ENCODE measurements at places on chromosomes 6 and 20.
A peak's percentile ranks its signal among the peaks of the same experiment; 100 is the strongest.

DNA sequence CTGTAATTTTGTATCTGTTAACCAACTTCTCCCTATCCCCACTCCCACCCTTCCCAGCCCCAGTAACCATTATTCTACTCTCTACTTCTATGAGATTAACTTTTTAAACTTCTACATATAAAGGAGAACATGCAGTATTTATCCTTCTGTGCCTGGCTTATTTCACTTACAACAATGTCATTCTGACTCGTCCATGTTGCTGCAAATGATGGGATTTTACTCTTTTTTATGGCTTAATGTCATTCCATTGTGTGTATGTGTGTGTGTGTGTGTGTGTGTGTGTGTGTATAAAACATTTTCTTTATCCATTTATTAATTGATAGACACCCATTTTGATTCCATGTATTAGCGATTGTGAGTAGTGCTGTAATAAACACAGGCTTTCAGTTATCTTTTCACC is 76.1 kb downstream of the COL19A1 start:
- no peak for DNase-seq

DNA sequence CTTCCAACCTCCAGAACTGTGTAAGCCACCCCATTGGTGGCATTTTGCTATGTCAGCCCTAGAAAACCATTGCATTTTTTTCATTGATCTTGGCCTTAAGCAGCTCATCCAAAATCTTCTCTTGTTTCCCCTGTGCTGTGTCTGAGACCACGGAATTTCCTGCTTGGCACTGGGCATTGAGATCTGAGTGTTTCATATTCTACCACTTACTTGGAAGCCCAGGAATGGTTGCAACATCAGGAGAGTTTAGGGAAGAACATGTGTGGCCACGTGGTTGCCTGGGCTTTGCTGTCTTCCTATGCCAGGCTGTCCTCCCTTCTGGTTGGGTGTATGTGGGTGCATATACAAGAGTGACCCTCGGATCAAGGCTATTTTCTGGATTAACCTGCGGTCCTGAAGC is 139.3 kb upstream of the PMEPA1 start:
- DNase-seq = no peak

DNA sequence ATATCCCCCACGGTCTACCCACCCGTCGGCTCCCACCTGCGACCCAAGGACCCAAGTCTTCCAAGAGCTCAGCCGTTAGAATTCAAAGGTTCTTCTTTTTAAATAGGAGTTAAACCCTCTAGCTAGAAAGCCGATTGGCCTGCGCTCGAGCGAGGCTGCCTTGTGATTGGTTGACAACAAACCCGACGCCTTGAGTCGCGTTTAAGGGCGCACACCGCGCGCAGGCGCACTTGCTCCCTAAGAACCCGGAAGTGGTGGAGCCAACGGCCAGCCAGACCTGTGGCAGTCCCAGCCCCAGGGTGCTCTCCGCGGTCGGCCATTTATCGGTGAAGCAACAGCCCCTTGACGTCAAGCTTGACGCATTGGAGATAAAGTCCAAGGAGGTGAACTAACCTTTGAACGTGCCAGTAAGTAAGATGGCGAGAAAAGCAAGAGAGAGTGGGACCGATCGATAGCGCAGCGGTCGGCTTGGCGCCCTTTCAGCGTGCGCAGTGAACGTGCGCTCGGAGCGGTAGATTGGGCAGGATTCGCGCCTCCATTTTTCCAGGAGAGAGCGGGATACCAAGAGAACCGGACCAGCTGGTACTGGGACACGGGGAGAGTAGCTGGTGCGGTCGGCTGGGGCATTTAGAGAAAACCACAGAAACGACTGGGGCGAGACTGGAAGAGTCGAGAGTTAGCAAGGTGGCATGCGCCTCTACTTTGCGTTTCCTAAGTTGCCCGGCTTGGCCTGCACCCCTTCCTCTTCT is at the start of the genes AURKA and CSTF1:
TSS of gene AURKA (minus strand) at position 84 of the 749 bp plus-strand sequence. CDS start 4,018 bp downstream, outside the sequence.
TSS of gene CSTF1 (plus strand) at position 514 of the 749 bp plus-strand sequence. CDS start 2,908 bp downstream, outside the sequence.
- peak; percentile 99 for DNase-seq

GRCh38 chr20:21190869-21191268 is 65.0 kb downstream of the KIZ start:
- DNase-seq = no peak

DNA sequence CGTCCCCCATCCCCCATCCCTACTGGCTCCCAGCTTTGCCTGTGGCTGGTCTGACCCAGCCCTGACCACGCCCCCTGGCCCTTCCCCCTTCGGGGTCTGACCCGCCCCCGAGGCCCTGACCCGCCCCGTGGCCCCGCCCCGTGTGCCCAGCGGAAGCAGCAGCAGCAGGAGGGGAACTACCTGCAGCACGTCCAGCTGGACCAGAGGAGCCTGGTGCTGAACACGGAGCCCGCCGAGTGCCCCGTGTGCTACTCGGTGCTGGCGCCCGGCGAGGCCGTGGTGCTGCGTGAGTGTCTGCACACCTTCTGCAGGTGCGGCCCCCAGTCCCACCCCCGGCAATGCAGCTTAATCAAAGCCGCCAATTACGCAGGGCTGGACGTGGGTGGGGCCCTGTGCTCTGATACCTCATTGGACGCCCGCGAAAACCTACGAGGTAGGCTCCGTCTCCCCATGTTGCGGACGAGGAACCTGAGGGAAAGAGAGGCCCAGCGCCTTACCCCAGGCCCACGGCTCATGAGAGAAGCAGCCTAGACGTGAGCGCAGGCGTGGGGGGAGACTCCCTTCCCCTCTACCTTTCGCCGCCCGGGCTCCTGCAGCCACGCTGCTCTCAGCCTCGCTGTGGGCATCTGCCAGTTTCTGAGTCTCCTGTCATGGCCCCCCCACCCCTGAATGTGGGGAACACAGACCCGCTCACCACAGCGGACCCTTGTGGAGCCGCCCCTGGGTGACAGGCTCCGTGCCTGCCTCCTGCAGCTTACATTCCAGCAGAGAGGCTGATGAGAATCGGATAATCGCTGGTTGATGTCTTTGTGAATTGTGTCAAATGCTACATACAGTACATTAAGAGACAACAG is 12.8 kb downstream of the RBCK1 start:
- no peak for DNase-seq

- no peak for DNase-seq
These were observed 70.5 kb upstream of the HINT3 start for GRCh38 chr6:125886021-125886420.

- DNase-seq = peak; percentile 36
These were observed 180.6 kb downstream of the RPS12 start for GRCh38 chr6:132995009-132995408.

- DNase-seq = no peak
These were observed 88.5 kb downstream of the POPDC3 start for GRCh38 chr6:105091140-105091829.

DNA sequence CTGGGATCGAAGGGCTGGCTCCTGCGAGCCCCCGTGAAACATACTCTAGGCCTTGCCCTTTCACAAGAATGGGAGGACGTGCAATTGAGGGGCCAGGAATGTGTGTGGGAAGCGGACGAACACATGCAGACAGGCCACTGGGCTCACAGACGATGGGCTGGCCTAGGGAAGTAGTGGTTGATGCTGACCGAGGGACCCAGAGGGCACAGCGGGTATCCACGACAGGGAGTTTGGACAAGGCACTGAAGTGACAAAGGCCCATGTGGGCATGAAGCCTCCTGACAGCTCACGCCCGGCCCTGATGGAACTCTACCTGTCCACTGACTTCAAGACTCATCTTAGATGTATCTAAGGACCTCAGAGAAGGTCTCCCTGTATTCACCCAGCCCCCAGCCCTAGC is 52.2 kb downstream of the MYH7B start:
- no peak for DNase-seq

DNA sequence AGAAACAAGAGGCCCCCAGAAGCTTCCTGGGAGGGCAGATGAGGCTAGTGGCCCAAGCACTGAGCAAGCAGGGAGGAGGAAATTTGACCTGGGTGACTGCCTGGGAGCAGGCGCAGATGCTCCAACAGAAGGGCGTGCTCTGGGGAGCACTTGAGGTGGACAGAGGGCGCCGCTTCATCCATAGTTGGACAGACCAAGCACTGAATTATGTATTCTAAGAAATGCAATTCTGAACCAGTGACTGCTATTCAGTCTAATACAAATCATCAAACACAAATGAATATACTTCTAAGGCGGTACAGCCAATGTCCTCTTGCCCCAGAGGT is 28.7 kb upstream of the IRF4 start:
- DNase-seq = no peak

- DNase-seq = no peak
These were observed 1.4 kb downstream of the BTN1A1 start for GRCh38 chr6:26501482-26501986.

DNA sequence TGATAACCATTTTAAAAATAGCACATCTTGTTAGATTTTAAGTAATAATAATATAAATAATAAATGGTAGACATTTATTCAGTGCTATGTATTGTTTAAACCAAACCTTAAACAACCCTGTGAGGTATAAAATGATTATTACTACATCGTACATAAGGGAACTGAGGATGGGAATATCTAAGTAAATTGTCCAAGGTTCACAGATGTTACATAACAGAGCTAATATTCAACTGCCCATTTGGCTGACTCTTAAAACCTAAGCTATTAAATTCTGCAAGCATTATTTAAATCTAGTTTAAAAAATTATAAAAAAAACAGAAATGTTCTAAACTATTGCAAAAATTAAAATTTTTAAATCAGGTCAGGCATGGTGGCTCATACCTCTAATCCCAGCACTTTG is 175.1 kb downstream of the COL19A1 start:
- DNase-seq = no peak

- DNase-seq = no peak
These were observed 50.8 kb upstream of the AIG1 start for GRCh38 chr6:143009851-143010250.

- no peak for DNase-seq
These were observed 4.3 kb upstream of the RFX6 start for GRCh38 chr6:116872771-116873170.

GRCh38 chr6:11747021-11747420 is 31.6 kb downstream of the ADTRP start:
- DNase-seq = no peak

DNA sequence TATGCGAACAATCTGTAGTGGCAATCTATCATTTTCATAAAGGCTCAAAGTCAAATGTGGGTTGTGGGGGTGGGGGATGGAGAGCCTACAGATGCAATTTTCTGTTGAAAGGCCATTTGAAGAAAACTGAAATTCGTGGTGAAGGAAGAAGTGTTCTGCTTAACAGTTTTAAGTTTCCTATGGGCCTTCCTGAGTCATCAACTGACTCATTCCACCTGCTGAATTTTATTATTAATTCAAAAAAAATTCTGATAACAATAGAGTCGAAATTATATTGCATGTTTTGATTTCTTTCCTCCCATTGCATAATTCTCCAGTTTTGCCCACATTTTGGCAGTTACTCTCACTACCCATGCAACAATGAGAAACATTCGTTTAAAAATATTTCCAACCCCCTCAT is 622.3 kb upstream of the ARID1B start:
- DNase-seq = no peak

DNA sequence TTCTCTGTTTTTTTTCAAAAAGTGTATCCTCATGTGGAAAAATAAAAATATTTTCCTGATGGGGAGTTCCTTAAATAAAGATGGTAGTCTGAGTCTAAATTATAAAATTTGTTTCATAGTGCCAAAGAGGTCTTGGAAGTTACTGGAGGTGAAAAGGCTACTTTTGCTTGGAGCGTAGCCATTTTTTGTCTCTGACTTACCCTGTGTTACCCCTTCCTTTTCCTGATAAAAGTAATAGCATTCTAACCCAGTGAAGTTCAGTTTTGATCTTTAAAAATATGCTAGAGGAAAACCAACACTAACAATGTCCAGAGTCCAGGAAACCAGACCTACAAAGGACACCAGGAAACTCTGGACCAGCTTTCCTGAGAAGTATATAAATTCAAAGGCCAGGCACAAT is 112.2 kb upstream of the FOXO3 start:
- DNase-seq = no peak

- peak; percentile 91 for DNase-seq
These were observed 6.9 kb upstream of the BLCAP start for GRCh38 chr20:37534401-37535157.

DNA sequence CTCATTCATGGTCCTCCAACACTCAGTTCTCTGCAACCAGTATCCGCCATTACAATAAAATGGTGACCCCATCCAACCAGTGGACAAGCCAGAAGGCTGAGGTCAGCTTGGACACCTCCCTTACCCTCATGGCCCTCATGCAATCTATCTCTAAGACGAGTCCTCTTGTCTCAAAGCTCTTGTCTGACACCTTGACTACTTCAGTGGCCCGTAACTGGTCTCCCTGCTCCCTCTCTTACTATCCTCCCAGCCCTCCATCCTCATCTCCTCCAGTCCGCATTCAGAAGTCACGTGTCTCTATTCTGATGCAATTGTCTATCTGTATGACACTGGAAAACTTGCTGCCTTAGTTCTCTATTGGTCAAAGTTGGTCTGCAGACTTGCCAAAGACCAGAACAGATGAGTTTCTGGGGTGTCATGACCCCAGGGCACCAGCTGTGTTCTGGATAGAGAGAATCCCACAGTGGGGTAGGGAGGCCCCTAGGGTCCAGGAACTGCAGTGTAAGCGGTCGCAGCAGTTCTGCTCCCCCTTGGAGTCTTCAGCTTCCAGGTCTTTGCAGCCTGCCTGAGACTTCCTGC is 59.6 kb upstream of the RNF24 start:
- no peak for DNase-seq

DNA sequence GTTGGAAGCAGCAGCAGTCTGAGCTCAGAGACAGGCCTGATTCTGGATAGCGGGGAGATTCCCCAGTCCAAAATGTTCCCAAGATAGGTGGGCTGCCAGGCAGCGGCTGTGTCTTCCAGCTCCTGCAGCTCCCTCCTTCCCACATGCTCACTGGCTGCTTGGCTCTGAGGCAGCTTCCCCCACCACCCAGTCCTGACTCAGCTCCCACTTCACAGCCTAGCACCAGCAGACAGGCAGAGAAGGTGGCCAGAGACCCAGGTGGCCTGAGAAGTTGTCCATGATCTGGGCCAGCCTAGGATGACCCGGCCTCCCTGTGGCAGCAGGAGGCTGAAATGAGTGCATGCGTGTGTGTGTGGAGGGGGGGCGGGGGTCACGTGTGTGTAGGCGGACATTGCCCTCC is 94.9 kb downstream of the MDGA1 start:
- no peak for DNase-seq

DNA sequence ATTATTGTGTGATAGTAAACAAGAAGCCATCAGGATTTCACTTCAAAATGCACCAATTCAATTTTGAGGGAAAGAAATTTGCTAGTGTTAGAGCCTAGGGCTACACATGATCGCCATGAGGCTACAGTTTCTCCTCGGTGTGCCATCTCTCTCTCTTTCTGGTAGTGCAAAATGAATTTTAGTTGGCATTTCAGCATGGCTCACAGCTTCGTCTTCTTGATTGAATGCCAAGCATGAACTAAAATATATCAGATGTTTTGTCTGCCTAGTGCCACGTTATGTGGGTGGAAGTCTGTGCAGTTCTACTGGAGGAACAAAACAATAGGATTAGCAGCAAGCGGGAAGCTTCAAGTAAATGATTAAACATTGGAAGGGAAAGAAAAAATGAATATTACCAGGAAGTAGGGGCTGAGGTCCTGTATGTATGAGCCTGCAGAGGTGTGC is 6.8 kb upstream of the MRAP2 start:
- DNase-seq = no peak

All from pons (tissue), 1 donor.